ENCODE measurements at places on chromosomes 3 and 15. TPM values are rescaled to one million over a fixed set of nuclear protein-coding genes. Genes with fewer than 3 reads are reported as not detected.

The GPR149 gene
- not detected for total RNA-seq

The NME9 gene
- total RNA-seq = not detected

The ANKUB1 gene
- not detected for total RNA-seq

The CERS3 gene
- not detected for total RNA-seq

The LMAN1L gene
- not detected for total RNA-seq

The CSPG5 gene
- total RNA-seq = 1.3 TPM

The GOLGA6L7 gene
- not detected for total RNA-seq

The FEZF2 gene
- total RNA-seq = not detected

The GALNT15 gene
- total RNA-seq = not detected

The ARPP21 gene
- total RNA-seq = not detected

GRCh38 chr15:90911906-90912769 is 9.0 kb downstream of the MAN2A2 start:
- no peak overlapping the region for H3K27ac ChIP-seq
- DNase-seq = no peak
- no peak overlapping the region for H3K4me3 ChIP-seq

DNA sequence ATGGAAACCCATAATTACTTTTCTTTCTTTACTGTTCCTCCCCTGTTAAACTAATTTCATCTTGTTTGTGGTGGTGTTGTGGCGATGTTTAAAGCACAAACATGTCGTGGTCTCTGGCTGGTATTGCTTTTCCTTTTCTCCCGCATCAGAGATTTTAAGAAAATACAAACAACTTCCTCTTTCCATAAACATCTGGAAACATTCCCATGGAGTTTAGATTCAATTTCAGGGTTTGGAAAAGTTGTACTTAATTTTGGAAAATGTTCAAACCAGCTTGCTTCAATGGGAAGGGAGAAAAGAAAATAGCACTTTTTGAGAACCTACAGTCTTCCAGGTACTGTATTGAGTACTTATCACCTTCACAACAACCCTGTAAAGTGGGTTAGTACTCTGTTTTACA is 30.4 kb downstream of the STARD9 start:
- DNase-seq = no peak
- H3K36me3 ChIP-seq = no peaks in the 10 kb centered on the region
- H3K27ac ChIP-seq = no peak overlapping the region
- no peaks in the 10 kb centered on the region for H3K27me3 ChIP-seq

GRCh38 chr3:138732456-138732855 is 102.3 kb downstream of the PIK3CB start:
- no peak overlapping the region for H3K27ac ChIP-seq
- no peaks in the 10 kb centered on the region for H3K27me3 ChIP-seq
- H3K4me1 ChIP-seq = no peaks in the 10 kb centered on the region
- DNase-seq = no peak
- H3K36me3 ChIP-seq = peaks cover 9% of the 10 kb centered on the region

GRCh38 chr3:121663171-121663847 is 2.6 kb upstream of the HCLS1 start:
- H3K27ac ChIP-seq = no peak overlapping the region
- no peaks in the 10 kb centered on the region for H3K4me1 ChIP-seq
- no peaks in the 10 kb centered on the region for H3K27me3 ChIP-seq

GRCh38 chr3:331881-332280 is 135.3 kb downstream of the CHL1 start:
- H3K4me3 ChIP-seq = no peak overlapping the region
- no peaks in the 10 kb centered on the region for H3K27me3 ChIP-seq
- no peak for DNase-seq
- no peaks in the 10 kb centered on the region for H3K4me1 ChIP-seq
- no peak overlapping the region for H3K27ac ChIP-seq

DNA sequence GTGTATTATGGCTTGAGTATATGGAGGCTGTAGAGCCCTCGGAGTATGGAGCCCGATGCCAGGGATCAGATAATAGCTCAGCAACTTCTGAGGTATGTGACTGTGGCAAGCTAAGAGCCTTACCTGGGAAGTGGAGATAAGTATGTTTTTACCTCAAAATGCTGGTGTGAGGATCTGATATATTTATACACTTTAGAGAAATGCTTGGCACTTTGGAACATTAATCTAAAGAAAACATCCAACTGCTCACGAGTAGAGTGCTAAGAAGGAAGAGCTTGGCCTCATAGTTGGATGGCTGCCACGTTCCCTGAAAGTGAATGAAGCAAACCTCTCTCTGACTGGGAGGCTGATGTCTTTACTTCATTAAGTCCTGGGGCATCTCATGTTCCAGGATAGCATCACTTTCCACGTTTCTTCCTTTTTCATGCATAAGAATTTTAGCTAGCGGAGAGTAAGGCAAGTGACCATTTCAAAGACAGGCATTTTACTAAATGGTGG is 58.9 kb upstream of the GOLGA8J start:
- no peak overlapping the region for H3K4me3 ChIP-seq
- no peaks in the 10 kb centered on the region for H3K36me3 ChIP-seq

- DNase-seq = no peak
- no peaks in the 10 kb centered on the region for H3K36me3 ChIP-seq
- peaks cover 34% of the 10 kb centered on the region for H3K4me1 ChIP-seq
- no peak overlapping the region for H3K4me3 ChIP-seq
- H3K27ac ChIP-seq = no peak overlapping the region
Measured at GRCh38 chr3:100008081-100008698, 106.1 kb downstream of the FILIP1L start.

DNA sequence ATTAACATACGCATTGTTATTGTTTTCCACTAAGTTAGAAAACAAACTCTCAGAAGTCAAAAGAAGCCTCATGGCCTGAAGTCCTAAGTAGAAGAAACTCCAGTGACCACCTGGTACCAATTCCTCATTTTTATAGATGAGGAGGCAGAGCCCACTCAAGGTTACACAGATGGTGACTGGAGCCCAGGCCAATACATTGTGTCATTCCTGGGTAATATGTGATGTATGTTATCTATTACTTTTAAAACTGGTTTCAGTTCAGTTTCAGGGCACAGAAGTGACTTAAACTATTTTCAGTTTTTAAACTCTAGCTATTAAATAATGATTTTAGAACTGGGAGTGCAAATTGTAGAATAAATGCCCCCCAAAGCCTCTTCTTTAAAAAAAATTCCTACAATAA is 66.7 kb upstream of the STXBP5L start:
- H3K36me3 ChIP-seq = no peaks in the 10 kb centered on the region
- no peak for DNase-seq
- H3K4me1 ChIP-seq = 0 out of 2 replicates have a peak, but pooled peaks cover 7% of the 10 kb centered on the region

DNA sequence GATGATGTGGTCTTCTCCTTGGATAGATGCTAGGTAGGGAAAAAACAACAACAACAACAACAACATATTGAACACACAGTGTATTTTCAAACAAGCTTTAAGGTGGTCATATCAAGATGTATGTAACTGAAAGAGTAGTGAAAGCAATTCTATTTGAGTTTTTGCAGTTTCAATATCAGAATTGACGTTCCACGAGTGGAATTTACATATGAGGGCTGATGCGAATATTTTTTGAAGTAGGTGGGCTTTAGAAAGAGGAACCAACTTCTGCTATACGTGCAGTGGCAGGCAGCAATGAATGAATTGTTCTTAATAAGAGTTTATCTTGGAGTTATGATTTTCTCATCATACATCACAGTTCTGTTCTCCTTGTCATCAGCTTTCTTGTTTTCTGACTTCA is 151.9 kb upstream of the CNTN3 start:
- no peaks in the 10 kb centered on the region for H3K4me1 ChIP-seq
- DNase-seq = no peak
- no peak overlapping the region for H3K27ac ChIP-seq
- no peaks in the 10 kb centered on the region for H3K36me3 ChIP-seq
- no peak overlapping the region for H3K4me3 ChIP-seq
- peaks cover 12% of the 10 kb centered on the region for H3K27me3 ChIP-seq

- H3K4me1 ChIP-seq = peaks cover 13% of the 10 kb centered on the region
- DNase-seq = no peak
- no peak overlapping the region for H3K27ac ChIP-seq
- H3K36me3 ChIP-seq = no peaks in the 10 kb centered on the region
- H3K4me3 ChIP-seq = no peak overlapping the region
Measured at GRCh38 chr3:43032646-43033628, 53.8 kb downstream of the GASK1A start.

GRCh38 chr3:49611291-49611690 is 57.0 kb downstream of the BSN start:
- H3K4me3 ChIP-seq = no peak overlapping the region
- H3K27me3 ChIP-seq = no peaks in the 10 kb centered on the region
- H3K36me3 ChIP-seq = no peaks in the 10 kb centered on the region
- no peak for DNase-seq

DNA sequence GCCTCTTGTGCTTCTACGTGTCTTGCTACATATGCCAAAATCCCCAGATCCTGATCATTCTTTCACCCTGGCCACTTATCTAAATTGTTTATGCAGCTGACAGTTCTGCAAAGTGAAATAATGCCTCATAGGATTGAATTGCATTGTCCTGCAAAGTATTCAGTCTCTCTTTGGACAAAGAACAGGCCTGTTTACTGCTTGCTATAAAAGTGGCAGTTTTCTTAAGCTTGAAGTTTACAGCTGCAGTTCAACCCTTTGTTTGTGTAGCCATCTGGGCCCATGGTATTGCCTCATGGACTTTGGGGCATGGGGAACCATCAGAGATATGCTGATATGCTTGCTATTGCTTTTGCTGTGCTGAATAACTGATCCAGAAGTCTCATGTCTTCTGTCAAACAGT is 523.2 kb downstream of the OTOL1 start:
- no peaks in the 10 kb centered on the region for H3K27me3 ChIP-seq
- H3K36me3 ChIP-seq = no peaks in the 10 kb centered on the region
- DNase-seq = no peak
- no peak overlapping the region for H3K27ac ChIP-seq
- H3K4me1 ChIP-seq = no peaks in the 10 kb centered on the region
- H3K4me3 ChIP-seq = no peak overlapping the region

- peaks cover 6% of the 10 kb centered on the region for H3K27me3 ChIP-seq
- no peak overlapping the region for H3K4me3 ChIP-seq
- peak; percentile 37 for DNase-seq
- no peak overlapping the region for H3K27ac ChIP-seq
- no peaks in the 10 kb centered on the region for H3K36me3 ChIP-seq
Measured at GRCh38 chr3:54427941-54428871, 305.9 kb downstream of the CACNA2D3 start.

- no peak for DNase-seq
- H3K4me3 ChIP-seq = no peak overlapping the region
- 0 out of 2 replicates have a peak, but pooled peaks cover 2% of the 10 kb centered on the region for H3K36me3 ChIP-seq
- H3K27me3 ChIP-seq = no peaks in the 10 kb centered on the region
- no peak overlapping the region for H3K27ac ChIP-seq
- H3K4me1 ChIP-seq = peaks cover 38% of the 10 kb centered on the region
Measured at GRCh38 chr3:136950623-136951022, 7.2 kb upstream of the IL20RB start.

- H3K36me3 ChIP-seq = no peaks in the 10 kb centered on the region
- no peak for DNase-seq
- no peaks in the 10 kb centered on the region for H3K4me1 ChIP-seq
- H3K27me3 ChIP-seq = no peaks in the 10 kb centered on the region
- no peak overlapping the region for H3K4me3 ChIP-seq
Measured at GRCh38 chr15:65277015-65277414, 9.7 kb downstream of the PARP16 start.

- no peak for DNase-seq
- peaks cover 19% of the 10 kb centered on the region for H3K4me1 ChIP-seq
- no peak overlapping the region for H3K4me3 ChIP-seq
- H3K27ac ChIP-seq = no peak overlapping the region
Measured at GRCh38 chr3:108407886-108408285, 102.5 kb downstream of the MYH15 start.

GRCh38 chr3:160183345-160184076 is 41.7 kb upstream of the C3orf80 start:
- H3K27me3 ChIP-seq = no peaks in the 10 kb centered on the region
- H3K36me3 ChIP-seq = no peaks in the 10 kb centered on the region
- no peak overlapping the region for H3K27ac ChIP-seq
- H3K4me3 ChIP-seq = no peak overlapping the region
- H3K4me1 ChIP-seq = no peaks in the 10 kb centered on the region
- DNase-seq = no peak

- no peak overlapping the region for H3K27ac ChIP-seq
- no peak overlapping the region for H3K4me3 ChIP-seq
- DNase-seq = no peak
- H3K27me3 ChIP-seq = no peaks in the 10 kb centered on the region
Measured at GRCh38 chr15:39465843-39466749, 114.8 kb upstream of the THBS1 start.

DNA sequence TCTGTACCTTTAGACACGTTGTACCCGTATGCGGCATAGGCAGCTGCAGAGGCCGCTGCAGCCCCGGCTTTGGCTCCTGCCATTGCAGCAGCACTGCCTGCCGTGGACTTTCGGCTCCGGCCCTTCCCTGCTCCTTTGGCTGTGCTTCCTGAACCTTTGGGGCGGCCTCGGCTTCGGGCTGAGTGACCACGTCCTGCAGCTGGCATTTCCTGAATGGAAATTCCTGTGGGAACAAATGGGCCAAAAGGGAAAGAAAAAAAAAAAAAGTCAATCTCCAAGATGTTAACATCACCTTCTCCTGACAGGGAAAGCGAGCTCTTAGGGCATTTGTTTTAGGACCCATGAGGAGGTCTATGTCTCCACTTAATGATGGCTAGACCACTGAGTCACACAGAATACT is 29.6 kb downstream of the CHAC1 start:
- H3K27ac ChIP-seq = no peak overlapping the region
- peaks cover 6% of the 10 kb centered on the region for H3K36me3 ChIP-seq
- no peak overlapping the region for H3K4me3 ChIP-seq
- no peaks in the 10 kb centered on the region for H3K4me1 ChIP-seq

- no peaks in the 10 kb centered on the region for H3K4me1 ChIP-seq
- DNase-seq = no peak
- no peak overlapping the region for H3K27ac ChIP-seq
- no peaks in the 10 kb centered on the region for H3K27me3 ChIP-seq
Measured at GRCh38 chr3:179016979-179017670, 54.5 kb downstream of the ZMAT3 start.

GRCh38 chr3:115077501-115078250 is 69.4 kb downstream of the ZBTB20 start:
- H3K27me3 ChIP-seq = no peaks in the 10 kb centered on the region
- no peak overlapping the region for H3K27ac ChIP-seq
- H3K4me1 ChIP-seq = no peaks in the 10 kb centered on the region
- DNase-seq = no peak
- no peaks in the 10 kb centered on the region for H3K36me3 ChIP-seq
- no peak overlapping the region for H3K4me3 ChIP-seq

GRCh38 chr3:81743096-81744025 is 18.1 kb downstream of the GBE1 start:
- peak overlapping the region; percentile 92 for H3K27ac ChIP-seq
- no peak overlapping the region for H3K4me3 ChIP-seq
- H3K36me3 ChIP-seq = no peaks in the 10 kb centered on the region
- no peak for DNase-seq
- H3K27me3 ChIP-seq = no peaks in the 10 kb centered on the region

GRCh38 chr3:66367979-66368378 is 132.8 kb downstream of the LRIG1 start:
- H3K4me1 ChIP-seq = no peaks in the 10 kb centered on the region
- DNase-seq = no peak
- no peak overlapping the region for H3K27ac ChIP-seq
- H3K27me3 ChIP-seq = no peaks in the 10 kb centered on the region

- H3K27me3 ChIP-seq = no peaks in the 10 kb centered on the region
- no peak overlapping the region for H3K4me3 ChIP-seq
- no peak for DNase-seq
- H3K4me1 ChIP-seq = peaks cover 18% of the 10 kb centered on the region
Measured at GRCh38 chr3:139770577-139770976, 92.8 kb upstream of the NMNAT3 start.
